EL (cell line): ENCODE measurements at places on chromosomes 1 and 21.

- DNase-seq: no peak
These were observed 419.1 kb upstream of the NR5A2 start for GRCh38 chr1:199608414-199608813.

- DNase-seq: no peak
These were observed 141.5 kb downstream of the PAPPA2 start for GRCh38 chr1:176604461-176604860.

DNA sequence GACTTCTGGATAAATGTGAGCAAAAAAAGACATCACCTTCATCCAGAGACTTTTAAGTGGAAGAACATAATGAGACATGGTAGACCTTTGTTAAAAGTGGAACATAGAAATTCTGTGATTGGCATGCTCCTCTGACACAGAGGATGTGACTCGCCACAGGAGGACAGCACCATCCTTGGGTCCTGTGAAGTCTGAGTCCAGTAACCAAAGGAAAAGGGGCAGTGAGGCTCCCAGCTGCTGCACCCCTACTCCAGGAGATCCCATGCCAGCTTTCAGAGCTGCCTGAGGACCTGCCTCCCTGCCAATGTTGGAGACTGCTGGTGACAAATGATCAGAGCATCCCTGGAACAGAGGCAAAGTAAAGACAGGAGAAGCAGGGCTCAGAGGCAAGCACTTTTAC, 136.2 kb downstream of the BRINP2 start:
- DNase-seq: no peak

GRCh38 chr1:110053552-110054428, 16.7 kb downstream of the ALX3 start:
- peak; percentile 62 for DNase-seq

DNA sequence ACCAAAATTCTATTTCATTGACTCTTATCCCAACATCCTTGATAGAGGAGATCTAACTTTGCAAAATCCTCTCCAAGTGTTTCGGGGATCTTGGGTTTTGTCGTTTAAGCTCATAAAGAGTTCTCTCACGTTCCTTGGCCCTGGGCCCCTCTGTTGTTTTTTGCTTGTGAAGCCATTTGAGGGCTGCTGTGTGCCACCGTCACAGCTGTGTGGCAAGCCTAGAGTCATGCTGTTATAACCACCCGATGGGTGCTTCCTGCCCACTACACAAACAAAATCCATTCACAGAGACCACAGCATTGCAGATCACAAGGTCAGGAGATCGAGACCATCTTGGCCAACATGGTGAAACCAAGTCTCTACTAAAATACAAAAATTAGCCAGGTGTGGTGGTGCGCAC, 154.1 kb downstream of the ADSS2 start:
- DNase-seq: no peak

GRCh38 chr1:26822737-26823395, 3.6 kb upstream of the ZDHHC18 start:
- no peak for DNase-seq

GRCh38 chr21:31908106-31909031, 35.5 kb downstream of the HUNK start:
- DNase-seq: peak; percentile 34

- no peak for DNase-seq
These were observed 4.5 kb upstream of the FAM177B start for GRCh38 chr1:222732216-222733159.

GRCh38 chr1:100736324-100736723, 16.8 kb downstream of the VCAM1 start:
- DNase-seq: peak; percentile 11

GRCh38 chr1:86991549-86992186, 77.2 kb downstream of the HS2ST1 start:
- DNase-seq: no peak

DNA sequence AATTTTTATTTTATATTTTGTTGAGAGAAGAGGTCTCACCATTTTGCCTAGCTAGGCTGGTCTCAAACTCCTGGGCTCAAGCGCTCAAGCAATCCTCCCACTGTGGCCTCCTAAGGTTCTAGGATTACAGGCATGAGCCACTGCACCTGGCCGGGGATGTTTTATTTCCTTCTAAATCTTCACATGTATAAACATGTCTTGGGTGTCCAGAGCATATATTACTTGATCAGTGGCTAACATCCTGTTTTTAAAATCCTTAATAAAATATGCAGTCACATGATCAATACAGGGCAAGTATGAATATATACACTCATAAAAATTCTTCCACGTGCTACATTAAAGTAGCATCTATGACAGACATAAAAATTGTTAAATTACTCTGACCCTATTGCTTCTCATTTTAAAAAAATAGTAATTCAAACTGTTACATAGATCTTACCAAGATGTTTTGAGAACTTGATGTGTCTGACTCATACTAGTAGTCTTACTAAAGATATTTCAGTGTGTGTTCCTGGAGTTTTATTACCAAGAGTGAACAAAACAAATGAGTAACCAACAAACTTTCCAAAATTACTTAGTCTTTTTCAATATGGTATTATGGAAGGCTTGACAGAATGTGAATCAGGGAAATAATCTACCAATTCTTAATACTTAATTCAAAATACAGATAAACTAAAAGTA, 222.5 kb downstream of the SLC45A1 start:
- peak; percentile 61 for DNase-seq

- DNase-seq: no peak
These were observed 3.3 kb downstream of the ENSA start for GRCh38 chr1:150626150-150626549.

DNA sequence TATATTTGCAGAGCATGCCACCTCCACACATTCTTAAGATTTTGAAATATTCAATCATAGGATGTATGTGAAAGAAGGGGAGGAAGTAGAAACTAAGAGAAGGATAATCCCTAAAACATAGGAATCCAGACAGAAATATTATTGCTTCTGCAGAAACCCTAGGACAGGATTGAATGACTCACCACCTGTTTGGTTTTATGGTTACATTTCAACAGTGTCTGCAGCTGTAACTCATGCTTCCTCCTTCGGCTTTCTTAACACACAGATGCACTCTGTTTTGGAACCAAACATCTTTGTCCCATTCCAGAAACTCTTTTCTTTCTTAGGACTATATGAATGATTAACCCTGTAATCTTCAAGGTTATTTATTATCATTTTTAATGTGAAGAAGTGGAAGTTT, 20.7 kb downstream of the RGS7 start:
- peak; percentile 60 for DNase-seq

DNA sequence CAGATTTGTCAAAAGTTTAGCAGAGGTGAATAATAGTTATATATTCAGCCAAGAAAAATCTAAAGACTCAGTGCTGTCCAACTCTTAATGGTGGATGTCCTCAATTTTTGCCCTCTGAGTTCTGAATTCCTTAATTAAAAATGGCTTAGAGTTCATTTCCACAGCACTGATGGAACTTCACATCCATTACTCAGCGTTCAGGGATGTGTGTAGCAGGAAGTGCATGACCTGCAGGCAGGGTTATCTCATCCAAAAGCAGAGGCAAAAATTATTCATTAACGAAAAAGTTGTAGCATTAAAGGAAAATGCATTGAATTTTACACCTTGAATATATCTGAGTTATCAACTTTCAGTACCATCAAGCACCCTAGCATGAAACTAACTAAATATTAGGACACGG, 96.7 kb downstream of the ZP4 start:
- peak; percentile 30 for DNase-seq

- no peak for DNase-seq
These were observed 20.1 kb upstream of the PIGK start for GRCh38 chr1:77239311-77239710.

DNA sequence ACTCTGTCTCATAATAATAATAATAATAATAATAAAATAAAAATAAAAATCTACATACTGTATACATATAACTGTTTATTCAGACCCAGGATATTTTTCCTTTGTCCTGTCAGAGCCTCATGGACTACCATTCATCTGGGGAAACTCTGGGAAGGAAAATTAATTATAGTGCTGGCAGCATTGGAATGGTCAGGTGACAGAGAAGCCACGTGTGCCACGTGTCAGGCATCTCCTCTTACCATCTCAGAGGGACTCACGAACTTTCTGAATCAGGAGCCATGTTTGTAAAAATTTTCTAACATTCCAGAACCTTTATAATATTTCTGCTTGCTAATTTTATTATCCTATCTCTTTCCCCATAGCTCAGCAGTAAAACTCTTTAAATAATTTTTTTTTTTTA, 97.8 kb upstream of the HNRNPU start:
- no peak for DNase-seq

GRCh38 chr1:196651079-196651478, 764 bp upstream of the CFH start:
- no peak for DNase-seq

- no peak for DNase-seq
These were observed 777 bp downstream of the LRRC41 start for GRCh38 chr1:46302641-46303037.

- peak; percentile 21 for DNase-seq
These were observed 1.3 kb downstream of the TMEM35B start for GRCh38 chr1:34983700-34984355.
